ENCODE measurements at places on chromosomes 6 and 20.

DNA sequence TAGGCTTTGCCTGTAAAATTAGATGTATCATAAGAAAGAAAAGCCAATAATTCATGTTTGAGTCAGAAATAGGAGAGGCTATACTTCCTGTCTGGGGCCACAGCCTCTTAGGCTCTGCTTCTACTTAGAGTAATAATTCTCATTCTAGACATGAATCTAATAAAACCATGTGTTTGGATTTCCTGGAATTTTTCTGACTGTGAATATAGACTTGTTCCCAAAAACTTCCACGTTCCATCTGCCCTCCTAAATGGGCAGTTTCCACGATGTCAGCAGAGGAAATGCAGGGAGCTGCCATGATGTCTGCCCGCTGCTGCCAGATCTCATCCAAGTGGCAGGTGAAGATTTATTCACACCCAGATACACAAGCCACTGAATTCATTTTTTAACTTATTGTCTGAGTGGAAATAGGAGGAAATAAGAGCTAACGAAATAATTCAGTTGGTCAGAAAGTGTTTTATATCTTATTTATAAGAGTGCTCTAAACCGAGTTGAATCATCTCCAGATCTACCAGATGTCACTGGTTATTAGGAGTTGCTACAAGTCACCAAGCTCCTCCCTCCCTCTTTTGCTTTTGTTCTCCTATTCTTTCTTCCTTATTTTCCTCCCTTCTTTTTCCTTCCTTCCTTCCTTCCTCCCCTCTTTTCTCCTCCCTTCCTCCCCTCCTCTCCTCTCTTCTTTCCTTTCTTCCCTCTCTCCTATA lies 69.3 kb downstream of the ALDH8A1 start:
- DNase-seq: no peak

DNA sequence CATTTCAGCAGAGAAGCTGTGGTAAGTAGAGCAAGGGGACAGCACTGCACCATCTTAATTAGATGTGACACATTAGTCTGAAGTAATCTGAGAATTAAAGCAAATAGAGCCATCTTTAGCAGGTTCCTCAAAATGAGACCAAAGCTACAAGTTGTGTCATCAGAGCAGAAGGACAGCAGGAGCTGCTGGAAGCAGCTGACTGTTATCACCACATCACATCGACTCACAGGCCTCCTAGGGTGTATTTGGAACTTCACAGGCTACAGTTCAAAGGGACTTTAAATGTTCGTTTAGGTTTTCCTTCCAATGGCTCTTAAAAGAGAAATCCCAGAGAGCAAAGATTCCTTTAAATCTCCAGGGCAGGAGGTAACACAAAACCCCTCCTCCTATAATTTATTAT lies 69.5 kb downstream of the LCA5 start:
- DNase-seq: no peak

- DNase-seq: no peak
These were observed 131.2 kb upstream of the CDYL start for GRCh38 chr6:4644996-4645395.

GRCh38 chr6:100806296-100806695 lies 74.8 kb downstream of the ASCC3 start:
- DNase-seq: no peak

DNA sequence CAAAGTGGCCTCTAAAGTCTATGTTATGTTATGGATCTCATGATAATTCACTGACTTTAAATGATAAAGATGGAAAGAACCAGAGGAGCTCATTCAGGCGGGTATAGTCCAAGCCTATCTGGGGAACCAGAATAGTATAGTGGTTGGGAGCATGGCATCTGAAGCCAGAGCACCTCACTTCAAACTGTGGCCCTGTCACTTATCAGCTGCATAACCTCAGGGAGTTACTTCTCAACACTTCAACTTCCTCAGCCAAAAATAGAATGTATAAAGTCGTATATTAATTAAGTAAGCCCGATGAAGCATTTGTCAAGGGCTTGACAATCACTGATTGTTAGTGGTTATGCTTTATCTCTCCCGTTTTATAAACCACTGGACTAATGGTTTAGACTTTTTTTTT lies 112.7 kb downstream of the RTN4IP1 start:
- DNase-seq: no peak
